ENCODE measurements at places on chromosomes 13 and 19. TPM values are rescaled to one million over a fixed set of nuclear protein-coding genes. Genes with fewer than 3 reads are reported as not detected.

DNA sequence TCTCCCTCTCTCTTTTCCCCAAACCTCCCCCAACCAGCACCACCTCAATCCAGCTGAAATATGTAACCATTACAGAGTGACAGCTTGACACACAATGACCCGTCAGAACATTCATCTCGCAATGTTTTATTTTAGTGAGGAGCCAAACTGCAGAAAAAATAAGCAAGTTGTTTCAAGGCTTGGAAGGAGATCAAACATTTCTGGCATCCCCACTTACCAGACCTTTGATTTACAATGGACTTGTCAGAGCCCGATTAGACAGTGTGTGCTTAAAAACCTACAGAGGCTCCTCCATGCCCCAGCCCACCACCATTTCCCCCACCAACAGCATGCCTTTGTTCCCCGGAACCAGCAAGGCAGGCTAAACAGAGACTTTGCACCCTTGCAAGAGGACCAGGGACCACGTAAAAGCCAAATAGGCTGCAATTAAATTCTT lies 382.8 kb upstream of the ZNF507 start:
- DNase-seq, result no peak

- no peak for DNase-seq
These were observed 51.4 kb downstream of the LRCH1 start for GRCh38 chr13:46604226-46604990.

MAG gene
- total RNA-seq, result not detected

DNA sequence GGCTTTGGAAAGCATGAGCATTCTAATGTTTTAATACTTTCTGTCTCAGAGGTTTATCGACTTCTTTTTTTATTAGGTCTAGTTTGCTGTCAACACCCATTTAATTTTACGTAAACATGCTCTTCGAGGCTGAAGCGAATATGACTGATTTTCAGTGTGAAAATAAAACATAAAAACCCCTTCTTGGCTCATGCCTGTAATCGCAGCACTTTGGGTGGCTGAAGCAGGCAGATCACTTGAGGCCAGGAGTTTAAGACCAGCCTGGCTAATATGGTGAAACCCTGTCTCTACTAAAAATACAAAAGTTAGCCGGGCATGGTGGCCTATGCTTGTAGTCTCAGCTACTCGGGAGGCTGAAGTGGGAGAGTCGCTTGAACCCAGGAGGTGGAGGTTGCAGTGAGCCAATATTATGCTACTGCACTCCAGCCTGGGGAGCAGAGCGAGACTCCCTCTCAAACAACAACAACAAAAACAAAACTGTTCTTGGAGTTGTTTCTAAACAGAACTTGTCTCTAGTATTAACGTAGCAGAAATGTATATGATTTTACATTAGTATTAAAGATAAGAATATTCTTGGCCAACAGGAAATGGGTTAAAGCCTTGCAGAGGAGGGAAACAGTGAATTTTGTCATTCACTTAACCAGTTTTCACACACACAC lies 7.1 kb upstream of the IGFL3 start:
- peak; percentile 33 for DNase-seq

GRCh38 chr13:99746637-99747402 lies 224.7 kb downstream of the ZIC5 start:
- no peak for DNase-seq

OR7C1 gene
- total RNA-seq, result not detected

- no peak for DNase-seq
These were observed 26.4 kb downstream of the ELAVL1 start for GRCh38 chr19:7979011-7979410.

DNA sequence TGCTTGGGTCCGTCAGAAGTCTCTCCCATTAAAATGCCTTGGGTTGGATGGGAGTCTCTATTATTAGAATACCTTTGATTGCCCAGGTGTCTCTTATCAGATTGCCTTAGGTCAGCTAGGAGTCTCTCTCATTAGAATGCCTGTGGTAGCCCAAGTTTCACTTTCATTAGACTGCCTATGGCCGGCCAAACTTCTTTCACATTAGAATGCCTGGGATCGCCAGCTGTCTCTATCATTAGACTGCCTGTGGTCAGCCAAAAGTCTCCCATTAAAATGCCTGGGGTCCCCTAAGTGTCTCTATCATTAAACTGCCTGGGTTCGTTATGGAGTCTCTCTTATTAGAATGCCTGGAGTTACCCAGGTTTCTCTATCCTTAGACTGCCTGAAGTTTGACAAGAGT lies 1476.7 kb downstream of the UQCRFS1 start:
- DNase-seq, result no peak

- peak; percentile 47 for DNase-seq
These were observed 922 bp downstream of the EBPL start for GRCh38 chr13:49690133-49690994.

GRCh38 chr13:98974053-98974452 lies 3.8 kb downstream of the DOCK9 start:
- peak; percentile 76 for DNase-seq

- DNase-seq, result no peak
These were observed 13.2 kb upstream of the URI1 start for GRCh38 chr19:29928831-29929230.

DNA sequence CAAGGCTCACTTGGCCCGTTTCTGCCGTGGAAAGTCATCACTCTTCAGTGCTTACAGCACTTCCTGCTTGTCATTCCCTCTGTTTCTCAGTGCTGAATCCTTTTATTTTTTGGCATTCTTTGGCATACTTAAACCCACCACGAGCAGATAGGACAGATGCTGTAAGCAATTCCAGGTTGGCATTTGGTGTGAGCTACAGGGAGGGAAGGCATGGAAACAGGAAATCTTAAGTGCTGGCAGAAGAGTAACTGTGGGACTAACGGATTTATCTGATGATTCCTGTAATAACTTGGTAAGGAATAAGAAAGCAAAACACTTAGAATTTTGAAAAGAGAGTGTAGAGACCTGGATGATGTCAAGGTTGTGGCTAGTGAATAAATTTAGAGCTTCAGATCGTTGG lies 273.4 kb downstream of the GPC6 start:
- no peak for DNase-seq

LGALS14 gene
- not detected for total RNA-seq

DNA sequence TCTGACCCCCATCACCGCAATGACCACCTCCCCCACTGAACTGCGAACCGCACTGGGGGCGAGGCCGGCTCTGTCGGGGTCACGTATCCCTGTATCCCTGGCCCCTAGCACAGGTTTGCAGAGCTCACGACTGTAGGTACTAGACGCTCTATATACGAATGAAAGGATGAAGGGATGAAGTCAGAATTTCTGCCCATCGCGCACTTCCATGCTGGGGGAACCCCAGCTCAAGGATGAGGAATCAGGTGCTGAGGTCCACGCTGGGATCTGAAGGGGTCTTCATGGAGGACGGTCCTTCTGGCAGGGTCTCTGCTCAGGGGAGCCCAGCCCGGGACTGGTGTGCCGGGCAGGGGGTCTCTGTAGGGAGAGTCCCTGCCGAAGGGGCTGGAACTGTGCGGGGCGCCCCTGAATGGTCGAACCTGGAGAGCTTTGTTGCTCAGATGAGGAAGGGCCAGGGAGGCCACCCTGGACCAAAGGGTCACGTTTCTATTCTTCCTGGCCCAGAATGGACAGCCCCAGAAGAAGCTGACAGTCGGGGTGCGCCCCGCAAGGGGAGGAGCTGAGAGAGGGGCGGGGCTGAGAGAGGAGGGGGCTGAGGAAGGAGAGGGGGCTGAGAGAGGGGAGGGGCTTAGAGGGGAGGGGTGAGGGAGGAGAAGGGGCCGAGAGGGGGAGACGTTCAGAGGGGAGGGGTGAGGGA lies 37.9 kb upstream of the SEMA6B start:
- no peak for DNase-seq

- DNase-seq, result peak; percentile 76
These were observed 13.3 kb upstream of the LEUTX start for GRCh38 chr19:39765091-39766076.

GRCh38 chr13:106468207-106468606 lies 67.3 kb downstream of the EFNB2 start:
- DNase-seq, result no peak

- DNase-seq, result no peak
These were observed 136.8 kb downstream of the MIPEP start for GRCh38 chr13:23752111-23753001.

DNA sequence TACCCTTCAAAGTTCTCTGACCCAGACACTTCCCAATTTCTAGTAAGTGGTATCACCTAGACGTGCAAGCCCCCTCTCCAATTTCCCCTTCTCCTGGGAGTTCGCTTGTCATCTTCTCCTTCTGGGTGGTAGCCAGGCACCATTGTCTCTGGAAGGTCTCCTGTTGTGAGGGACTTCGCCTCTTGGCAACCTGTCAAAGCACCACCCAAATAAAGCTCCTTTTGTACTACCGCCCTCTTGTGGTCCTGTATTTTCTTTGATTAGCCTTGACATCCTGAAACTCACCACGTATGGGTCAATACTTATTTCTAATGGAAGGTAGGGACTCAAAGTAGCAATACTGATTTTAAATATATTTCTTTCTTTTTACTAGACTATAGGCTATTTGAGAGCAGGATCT lies 8.2 kb downstream of the GPC5 start:
- DNase-seq, result peak; percentile 68

DNA sequence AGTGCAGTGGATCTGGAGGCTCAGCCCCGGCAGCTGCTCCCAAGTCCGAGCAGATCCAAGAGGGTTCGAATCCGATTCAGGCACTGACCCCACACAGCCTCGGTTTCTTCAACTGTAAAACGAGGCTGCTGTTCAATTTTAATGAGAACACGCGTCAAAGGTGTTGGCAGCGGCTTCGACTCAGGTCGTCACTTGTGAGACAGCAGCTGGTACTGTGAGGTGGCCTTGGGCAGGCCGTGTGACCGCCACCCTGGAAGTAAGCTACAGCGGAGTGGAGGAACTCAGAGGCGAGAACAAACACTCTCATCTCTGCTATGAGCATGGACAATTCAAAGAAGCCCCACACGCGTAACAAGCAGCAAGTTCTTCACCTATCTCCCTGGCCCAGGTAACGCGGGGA lies 9.7 kb downstream of the MAP2K2 start:
- no peak for DNase-seq

CDC37 gene
- 367 TPM for total RNA-seq

- peak; percentile 85 for DNase-seq
These were observed 4.2 kb upstream of the DAND5 start for GRCh38 chr19:12965017-12965811.

DNA sequence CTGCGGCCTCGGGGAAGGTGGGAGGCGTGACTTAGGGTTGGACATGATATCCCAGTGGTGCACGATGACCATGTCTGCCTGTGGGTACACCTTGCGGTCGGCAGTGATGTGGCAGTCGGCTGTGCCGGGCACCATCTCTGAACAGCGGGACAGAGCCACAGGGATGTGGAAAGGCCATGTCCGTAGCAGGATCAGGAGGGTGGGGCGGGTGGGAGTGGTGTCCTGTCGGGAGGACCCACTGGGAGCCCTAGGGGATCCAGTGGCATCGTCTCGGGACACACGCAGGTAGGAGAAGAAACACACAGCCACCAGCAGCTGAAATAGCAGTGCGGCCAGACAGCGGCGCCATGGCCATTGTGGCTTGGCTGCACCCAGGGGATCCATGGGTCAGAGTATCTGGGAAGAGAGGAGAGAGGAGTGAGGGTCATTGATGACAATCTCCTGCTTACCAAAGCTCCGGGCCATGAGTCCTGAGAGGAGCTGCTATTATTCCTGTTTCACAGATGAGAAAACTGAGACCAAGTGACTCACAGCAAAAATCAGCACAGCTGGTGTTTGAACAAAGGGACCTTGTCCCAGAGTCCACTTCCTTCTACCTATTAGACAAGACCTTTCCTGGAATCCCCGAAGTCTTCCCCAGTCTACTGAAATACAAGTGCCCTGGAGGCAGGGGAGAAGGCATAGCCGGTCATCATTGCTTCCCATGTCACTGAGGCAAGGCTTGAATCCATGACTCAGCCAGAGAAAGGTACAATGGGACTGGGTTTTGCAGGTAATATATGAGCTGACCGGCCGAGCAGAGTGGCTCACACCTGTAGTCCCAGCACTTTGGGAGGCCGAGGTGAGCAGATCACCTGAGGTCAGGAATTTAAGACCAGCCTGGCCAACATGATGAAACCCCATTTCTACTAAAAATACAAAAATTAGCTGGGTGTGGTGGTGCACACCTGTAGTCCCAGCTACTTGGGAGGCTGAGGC lies 5.2 kb upstream of the FUT6 start:
- DNase-seq, result no peak

DNA sequence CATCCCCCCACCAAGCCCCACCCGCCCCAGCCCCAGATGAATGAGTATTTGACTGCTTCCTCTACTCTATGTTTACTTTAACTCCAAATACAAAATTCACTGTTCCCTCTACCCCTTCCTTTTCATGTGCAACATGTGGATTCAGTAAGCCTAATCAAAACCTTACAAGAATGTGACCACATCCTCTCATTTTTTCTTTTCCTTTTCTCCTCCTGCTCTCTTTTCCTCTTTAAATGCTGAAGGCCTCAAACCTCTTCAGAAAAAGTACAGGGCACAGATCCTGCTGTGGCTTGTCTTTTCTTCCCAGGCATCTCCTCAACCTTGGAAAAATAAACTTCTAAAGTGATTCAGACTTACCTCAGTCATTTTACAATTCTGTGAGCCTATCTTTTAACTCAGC lies 119.0 kb downstream of the MYCBP2 start:
- peak; percentile 5 for DNase-seq

DNA sequence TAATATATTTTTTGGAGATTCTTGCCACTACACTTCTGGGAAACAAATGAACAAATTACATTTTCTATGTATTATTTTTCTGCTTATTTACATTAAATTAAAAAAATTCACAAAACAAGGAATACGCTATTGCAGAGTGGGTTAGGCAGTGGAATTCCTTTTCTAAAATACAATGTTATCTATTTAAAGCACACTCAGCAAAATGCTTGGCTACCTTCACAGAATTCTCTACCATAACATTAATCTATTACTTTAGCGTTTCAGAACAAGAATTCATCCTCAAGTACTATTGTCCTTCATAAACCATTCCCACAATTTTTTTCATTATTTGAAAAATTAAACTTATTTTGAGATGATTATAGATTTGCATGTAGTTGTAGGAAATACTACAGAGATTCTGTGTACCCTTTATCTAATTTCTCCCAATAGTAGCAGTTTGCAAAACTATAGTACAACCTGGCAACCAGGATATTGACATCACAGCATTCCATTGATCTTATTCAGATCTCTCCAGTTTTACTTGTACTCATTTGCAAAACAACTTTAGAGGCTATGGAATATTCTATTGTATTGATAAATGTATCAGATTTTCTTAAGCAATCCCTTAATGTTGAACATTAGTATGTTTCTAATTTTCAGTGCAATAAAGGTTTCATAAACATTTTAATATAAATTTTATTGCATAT lies 120.9 kb downstream of the DLEU7 start:
- no peak for DNase-seq

HDGFL2 gene
- 49.7 TPM for total RNA-seq

DNA sequence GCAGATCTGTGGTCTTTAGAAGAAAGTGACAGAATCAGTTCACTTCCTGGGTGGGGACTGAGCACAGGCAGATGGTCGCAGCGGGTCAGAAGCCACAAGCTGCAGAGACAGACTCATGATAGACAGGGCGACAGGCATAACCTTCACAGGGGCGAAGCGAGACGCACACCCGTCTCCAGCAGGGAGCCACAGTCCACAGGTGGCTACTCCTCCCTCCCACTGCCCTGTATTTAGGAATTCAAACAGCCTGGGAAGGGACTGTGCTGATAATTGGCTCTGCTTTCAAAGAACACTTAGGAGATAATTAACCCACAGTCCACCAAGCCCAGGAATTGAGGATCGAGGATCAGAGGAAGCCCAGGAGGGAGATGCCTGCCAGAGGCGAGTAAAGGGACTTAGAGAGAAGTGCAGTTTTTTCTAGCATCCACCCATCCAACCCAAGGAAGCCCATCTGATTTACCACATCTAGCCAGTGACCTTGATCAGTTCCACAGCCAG lies 23.2 kb downstream of the RFX2 start:
- DNase-seq, result no peak
